CD4-positive, alpha-beta T cell treated with Interleukin-2 at 100 ng/mL for 4 hours (primary cell): ENCODE measurements at places on chromosomes 16 and 17.

DNA sequence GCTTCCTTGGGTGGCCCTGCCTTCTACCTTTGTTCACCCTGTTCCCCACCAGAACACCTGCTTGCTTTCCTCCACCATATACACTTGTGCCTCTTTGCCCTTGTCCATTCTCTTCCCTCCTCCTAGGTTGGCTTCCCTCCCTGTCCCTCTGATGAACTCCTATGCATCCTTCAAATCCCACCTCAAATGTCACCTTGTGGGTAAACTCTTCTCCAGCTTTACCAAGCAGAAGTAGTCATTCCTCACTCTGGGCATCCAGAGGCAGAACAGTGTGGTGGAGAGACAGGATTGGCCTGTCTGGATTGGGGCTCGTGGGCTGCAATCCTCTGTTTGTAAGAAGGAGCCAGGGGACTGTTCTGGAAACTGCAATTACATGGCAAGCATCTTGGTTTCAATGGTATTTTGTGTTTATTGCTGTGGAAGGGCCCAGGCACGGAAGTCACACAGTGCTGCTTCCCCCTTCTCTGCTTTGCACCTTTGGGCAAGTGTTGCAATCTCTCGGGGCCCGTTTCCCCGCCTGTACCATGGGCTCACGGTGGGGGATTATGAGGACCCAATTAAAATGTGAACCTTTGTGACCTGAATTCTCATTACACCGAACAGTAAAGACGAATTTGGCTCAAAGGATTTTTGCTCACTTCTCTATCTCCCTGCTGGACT is 21.9 kb upstream of the NXPH3 start:
- no peak for DNase-seq

DNA sequence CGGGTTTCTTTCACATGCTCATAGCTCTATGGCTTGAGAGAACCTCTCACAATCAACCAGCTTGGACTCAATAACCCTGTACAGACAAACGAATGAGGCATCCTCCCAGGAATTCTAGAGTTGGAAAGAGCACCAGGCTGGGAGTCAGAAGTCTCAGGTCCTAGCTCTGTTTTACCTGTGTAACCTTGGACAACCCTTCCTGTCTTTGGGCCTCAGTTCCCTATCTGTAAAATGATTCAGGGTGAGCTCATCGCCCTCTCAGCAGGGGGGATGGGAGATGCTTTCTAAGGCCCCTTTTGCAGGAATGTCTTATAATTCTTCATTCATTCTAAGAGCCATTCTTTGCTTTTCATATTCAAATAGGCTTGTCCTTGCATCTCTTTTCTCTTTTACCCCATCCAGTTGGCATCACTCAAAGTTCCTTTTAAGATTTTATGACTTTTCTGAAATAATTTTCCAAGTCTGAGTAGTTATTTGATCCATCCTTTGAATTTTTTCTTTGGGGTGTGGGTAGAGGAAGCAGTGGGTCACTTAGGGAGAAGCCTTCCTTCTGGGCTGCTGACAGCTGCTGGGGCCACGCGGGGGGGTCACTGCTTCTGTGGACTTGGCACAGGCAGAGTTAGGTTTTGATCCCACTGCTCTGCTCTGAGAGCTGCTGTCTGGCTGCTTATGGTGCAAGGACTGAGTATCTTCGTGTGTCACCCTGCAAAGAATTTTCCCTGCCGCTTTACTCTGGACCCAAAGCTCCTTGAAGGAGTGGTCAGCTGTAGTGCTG is 102.7 kb downstream of the UTP18 start:
- DNase-seq = no peak

GRCh38 chr16:30904114-30904780 is 7.8 kb downstream of the CTF1 start:
- no peak for DNase-seq

- no peak for DNase-seq
Observed at GRCh38 chr16:50599494-50599893, 51.3 kb downstream of the NKD1 start.

DNA sequence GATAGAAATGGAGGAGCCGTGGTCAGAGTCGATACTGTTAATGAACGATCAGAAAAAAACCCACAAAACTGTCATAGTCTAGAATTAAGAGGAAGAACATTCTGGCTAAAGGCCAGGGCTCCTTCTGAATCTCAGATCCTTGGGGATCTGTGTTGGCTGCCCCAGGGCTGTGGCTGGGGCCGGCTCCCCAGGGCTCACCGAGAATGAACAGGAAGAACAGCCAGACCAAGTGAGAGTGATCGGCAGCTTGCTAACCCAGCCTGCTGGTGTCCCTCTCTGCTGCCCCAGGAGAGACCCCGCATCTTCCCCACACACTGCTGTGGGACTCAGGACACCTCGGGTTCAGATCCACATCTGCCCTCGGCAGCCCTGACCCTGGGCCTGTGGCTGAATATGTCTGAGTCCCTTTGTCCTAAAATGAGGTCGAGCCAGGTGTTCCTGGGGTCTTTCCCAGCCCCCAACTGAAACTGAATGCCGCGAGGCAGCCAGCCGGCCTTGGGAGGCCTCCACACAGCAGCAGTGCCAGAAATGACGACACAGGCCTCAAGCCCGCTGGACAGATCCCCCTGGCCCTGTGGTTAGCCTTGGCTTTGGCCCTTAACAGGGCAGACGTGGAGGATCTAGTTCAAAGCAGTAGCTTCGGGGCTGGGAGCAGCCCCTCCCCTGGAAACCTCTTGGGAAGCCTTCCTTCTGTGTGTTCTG is 23.9 kb upstream of the CLEC18A start:
- no peak for DNase-seq

- DNase-seq = peak; percentile 71
Observed at GRCh38 chr17:7294614-7295153, at the start of gene YBX2. YBX2 (minus strand) TSS chr17:7294639; CDS start chr17:7294500, 139 bp downstream.

DNA sequence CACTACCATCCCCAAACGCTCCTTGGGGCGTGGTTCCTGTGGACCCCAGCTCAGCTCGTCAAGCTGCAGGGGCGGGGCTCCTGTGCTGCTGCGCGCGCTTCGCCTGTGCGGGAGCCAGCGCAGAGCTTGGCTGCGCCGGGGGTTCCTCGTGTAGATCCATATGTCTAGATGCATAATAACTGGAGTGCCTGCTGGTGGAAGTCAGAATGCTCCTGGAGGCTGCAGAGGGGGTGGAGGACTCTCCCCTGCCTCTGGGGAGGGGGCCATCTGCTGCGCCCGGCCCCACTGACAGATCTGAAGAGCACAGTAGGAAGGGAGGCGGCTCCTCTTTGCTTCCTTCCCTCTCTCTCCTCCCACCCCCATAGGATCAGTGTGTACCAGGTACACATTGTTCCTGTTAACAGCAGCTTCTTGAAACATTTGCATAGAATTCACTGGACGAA is 4.6 kb downstream of the RASD1 start:
- DNase-seq = no peak

GRCh38 chr16:86877108-86877507 is 298.8 kb downstream of the FOXL1 start:
- no peak for DNase-seq

DNA sequence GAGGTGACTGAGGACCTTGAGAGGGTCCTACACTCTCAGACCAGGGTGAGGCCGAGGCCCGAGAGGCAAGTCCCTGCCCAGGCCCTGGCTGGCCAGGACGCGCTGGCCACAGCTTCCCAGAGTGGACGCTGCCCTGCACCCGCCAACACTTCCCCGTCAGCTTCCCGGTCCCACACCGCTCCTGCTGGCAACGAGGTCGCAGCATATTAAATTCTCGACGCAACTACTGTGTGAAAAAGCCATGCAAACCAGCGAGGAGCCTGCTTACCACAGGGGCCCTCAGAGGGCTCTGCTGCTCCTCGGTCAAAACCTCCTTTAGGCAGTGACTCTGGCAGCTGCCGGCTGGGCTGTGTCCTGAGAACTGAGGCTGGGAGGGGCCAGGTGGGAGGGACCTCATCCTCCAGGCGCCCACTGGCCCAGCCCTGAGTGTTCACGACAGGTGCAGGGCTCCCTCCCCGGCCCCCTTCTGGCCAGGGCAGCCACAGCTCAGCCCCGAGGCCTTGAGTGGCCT is 2.1 kb upstream of the TEX19 start:
- DNase-seq = no peak

DNA sequence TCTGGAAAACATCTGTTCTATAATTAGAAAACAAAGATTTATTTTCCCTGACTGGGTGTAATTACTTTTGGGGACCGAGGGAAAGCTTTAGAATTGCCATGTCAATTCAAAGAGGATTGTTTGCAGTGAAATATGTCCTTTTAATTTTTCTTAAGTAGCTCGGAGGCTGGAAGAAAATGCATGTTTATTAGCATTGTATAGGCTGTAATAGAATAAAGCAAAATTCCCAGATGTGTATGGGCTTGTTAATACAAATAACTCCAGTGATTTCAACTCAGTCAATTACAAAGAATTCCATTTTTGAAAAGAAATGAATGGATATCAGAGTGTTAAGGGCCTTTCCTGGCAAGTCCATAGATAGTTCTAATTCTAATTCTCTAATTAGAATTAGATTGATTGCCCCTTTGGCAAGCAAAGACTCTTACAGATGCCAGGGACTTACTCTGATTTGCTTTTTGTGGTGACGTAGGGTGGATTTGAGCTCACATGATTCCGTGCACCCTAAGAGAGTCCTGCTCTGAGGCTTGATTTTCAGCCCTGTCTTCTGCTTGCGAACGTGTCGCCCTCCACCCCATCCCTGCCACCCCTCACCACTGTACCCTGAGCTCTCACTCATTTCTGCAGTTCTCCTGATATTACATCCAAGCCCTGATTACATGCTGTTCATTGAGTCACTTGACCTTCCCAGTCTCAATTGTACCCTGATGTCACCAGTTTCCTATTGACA is 70.0 kb upstream of the FAM20A start:
- no peak for DNase-seq
